ENCODE measurements at places on chromosomes 16 and 17.

DNA sequence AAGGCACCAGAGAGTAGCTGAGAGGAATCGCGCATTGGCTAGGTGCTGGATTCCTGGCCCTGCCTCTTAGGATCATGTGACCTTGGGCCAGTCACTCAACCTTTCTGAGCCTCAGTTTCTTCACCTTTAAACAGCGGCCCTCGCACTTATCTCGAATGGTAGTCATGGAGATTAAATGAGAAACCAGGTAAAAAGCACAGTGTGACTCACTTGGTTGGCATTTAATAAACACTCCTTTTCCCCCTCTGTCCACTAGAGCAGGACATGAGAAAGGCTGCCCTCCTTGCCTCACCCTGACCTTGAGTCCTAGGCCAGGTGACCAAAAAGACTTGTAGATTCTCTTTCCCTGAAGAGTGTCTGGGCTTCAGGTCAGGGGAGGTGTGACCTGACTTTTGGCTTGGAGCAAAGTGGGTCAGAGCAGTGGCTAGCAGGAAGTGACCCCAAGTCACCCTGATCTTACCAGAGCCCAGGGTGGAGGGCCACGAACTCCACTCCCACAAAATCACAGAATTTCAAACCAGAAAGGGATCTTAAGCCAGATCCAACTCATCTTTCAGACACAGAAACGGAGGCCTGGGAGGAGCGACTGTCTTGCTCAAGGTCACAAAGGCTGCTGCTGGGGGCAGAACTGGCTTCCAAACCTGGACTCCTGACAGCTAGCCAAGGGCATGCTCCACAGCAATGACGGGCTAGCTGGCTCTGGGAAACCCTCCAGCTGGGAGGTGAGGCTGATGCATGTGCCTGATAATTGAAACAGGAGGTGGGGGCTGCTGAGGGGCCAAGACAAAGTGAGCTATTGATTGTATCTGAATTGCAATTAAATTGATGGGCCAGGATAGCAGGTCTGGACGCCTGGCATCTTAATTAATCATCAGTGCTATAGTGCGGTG lies 65.2 kb downstream of the PIPOX start:
- DNase-seq: no peak

GRCh38 chr16:1614456-1615102 lies 2.4 kb downstream of the CRAMP1 start:
- no peak for DNase-seq

- no peak for DNase-seq
These were observed 3.0 kb upstream of the NEURL4 start for GRCh38 chr17:7332111-7332510.

DNA sequence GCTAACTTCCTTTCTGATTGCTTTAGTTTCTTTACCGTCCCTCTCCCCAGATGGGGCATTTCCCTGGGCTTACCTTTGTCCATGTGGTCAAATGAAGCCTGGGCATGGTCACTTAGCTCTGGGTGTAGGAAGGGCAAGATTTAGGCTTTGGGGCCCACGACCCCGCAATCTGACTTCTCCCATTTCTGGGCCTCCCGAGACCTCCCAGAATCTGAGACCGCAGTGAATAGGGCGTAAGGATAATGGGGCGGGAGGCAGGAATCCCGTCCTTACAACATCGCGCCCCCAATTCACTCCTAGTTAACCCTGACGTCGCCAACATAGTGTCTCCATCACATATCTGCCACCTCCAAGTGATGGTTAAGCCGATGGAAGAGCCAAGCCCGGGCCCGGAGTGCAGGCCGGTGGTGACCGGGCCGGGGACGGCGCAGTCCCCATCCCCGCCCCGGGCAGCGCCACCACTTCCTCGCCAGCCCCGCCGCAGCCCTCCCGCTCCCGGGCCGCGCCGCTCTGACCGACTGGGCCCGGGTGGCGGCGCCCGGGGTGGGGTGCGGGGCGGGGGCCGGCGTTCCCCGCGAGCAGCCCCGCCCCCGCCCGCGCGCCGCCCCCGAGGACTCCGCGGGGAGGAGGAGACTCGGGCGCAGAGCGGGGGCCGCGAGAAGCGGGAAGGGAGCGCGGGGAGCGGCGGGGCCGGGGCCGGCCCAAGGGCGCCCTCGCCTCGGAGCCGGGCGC lies at the start of gene RHBDL3:
RHBDL3 (plus strand) TSS at position 641 of the 732 bp plus-strand sequence. CDS start 358 bp downstream, outside the sequence.
- DNase-seq: peak; percentile 30

DNA sequence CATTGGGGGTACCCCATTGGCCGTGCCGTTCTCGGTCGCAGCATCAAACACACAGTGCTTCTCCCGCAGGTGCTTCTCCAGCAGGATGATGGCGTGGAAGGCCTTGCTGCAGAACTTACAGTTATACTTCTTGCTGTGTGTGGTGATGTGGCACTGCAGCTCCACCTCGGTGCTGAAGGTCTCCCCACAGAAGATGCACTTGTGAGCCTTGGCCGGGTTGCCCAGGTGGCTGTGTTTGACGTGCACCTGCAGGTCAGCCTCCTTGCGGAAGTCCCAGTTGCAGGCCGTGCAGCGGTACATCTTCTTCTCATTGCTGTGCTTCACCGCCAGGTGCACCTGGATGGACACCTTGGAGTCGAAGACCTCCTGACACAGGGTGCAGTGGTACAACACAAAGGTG lies 219.3 kb downstream of the ZNF423 start:
- no peak for DNase-seq

DNA sequence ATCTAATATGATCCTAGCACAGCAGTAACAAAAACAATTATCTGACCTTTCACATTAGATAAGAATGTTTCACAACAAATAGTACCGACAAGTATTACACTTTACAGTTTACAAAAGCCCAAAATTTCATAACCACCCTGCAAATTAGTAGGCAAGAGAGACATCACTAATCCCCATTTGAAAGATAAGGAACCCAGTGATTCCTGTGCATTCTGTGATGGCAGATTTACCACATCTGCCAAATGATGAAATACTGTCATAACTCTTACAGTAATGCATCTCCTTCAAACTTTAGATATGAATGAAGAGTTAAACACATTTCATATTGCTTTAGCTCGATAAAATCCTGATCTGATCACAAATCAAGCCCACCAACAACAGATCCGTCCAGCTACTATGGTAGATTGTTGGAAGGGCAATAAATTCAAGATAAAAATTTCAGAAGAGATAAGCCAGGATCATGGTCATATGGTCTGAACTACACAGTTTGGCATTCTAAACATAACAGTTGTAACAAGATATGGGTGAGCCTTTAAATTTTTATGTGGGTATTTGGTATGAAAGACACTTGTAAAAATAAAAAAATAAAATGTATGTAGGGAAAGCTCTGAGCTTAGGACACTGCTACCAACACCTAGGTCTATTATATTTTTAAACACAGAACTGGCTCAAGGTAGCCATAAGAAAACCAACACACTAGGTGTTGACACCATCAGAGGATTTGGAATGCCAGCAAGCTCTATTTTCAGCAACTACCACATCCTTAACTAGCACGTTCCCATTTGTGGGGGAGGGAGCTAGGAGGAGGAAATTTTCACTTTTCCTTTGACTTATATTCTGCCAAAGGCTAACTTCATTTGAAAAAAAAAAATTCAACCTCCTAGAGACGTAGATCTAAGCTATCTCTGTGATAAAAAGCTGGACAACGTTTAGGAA lies 9.3 kb downstream of the YWHAE start:
- no peak for DNase-seq

DNA sequence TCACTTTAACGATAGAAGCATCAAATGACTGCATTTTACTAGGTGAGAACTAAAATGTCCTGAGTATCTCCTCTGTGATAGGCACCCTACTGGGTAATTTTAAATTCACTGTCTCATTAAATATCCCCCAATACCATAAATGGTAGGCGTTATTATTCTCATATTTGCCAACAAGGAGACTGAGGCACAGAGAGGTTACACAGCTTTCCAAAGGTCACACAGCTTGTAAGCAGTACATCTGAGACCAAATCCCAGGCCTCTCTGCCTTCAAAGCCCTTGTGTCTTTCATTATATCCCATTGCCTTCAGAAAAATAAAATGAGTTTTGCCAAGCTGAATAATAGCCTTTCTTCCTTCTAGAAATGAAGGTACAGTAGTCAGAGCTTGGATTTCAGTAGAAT lies 502.6 kb downstream of the HAPSTR1 start:
- DNase-seq: no peak

DNA sequence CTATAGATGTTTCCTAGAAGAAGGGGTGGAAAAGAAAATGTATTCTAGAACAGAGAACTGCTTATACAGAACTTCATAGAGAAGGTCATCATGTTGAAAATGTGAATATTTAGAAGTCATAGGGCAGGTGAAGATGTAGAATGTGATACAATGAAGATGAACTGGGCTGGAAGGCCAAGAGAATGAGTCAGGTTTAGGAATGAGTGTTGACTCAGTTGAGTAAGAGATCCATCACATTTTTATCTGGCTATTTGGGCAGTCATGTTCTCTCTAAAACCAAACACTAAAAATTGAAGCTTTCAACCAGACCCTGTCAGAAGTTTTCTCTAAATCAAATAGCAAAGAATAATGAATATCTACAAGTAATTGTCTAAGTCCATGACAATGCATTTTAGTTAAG lies 660.5 kb downstream of the KCNJ2 start:
- DNase-seq: no peak

- DNase-seq: no peak
These were observed 233.9 kb downstream of the MRTFB start for GRCh38 chr16:14304891-14305460.

- DNase-seq: no peak
These were observed 61.0 kb downstream of the MAP2K4 start for GRCh38 chr17:12081720-12082119.

GRCh38 chr16:48892893-48893292 lies 282.9 kb upstream of the N4BP1 start:
- no peak for DNase-seq

DNA sequence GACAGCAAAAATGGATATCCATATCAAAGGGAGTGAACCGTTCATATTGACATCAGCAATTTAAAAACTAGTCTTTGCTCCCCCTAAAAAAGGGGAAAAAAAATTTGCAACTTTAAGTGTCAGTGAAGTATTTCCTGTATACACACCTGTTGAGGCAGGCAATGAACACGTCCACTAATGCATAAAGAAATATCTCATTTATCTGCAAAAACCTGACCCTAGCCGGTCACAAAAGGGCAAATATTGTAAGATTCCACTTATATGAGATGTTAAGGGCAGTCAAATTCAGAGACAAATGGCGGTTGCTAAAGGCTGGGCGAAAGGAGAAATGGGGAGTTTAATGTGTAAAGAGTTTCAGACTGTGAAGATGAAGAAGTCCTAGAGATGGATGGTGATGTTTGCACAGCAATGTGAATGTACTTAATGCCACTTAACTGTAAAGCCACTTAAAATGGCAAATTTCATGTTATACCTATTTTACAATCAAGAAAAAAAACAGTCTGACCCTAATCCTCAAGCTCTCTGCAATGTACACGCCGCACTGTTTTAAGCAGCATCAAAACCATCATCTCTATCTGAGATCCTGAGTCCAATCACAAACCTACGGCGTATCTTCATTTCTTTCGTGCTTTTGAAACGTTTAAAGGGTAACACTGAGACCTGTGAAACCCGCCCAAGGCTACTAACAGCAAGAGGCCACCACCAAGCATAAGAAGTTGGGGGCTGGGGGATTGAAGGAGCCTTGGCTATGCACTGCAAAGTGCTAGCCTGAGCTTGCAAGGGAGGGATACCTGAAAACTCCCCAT lies 1.1 kb downstream of the PARN start:
- DNase-seq: no peak

GRCh38 chr17:51653878-51654277 lies 393.5 kb downstream of the UTP18 start:
- no peak for DNase-seq
